ENCODE measurements at places on chromosomes 2 and 18.
A peak's percentile ranks its signal among the peaks of the same experiment; 100 is the strongest.

DNA sequence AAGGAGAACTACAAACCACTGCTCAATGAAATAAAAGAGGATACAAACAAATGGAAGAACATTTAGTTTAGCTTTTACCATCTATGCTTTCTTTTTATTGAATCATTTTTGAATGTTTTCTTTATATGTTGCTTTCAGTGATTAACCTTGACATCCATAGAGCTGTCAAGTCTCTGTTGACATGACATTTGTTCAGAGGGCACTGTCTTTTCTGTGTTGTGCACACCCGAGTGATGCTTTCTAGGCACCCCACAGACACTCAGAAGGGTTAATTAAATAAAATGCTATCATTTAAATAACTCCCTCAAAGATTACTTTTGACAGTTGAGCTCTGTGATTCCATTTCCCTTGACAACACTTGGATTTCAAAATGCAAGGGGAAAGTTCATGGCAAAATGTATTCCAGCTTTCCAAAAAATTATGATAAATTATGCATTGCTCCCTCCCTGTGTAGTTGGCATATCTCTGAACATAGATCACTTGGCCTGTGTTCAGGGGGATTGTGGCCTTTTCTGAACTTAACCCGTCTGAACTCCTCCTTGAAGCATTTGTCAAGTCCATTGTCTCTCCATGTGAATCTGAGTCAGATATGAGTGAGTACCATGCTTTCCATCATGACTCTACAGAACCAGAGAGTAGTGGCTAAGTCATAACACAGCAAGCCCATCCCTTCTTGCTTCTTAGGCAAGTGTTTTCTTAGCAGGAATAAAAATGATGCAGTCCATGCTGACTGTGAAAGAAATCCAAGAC lies 372.6 kb downstream of the RPRM start:
- DNase-seq = no peak

DNA sequence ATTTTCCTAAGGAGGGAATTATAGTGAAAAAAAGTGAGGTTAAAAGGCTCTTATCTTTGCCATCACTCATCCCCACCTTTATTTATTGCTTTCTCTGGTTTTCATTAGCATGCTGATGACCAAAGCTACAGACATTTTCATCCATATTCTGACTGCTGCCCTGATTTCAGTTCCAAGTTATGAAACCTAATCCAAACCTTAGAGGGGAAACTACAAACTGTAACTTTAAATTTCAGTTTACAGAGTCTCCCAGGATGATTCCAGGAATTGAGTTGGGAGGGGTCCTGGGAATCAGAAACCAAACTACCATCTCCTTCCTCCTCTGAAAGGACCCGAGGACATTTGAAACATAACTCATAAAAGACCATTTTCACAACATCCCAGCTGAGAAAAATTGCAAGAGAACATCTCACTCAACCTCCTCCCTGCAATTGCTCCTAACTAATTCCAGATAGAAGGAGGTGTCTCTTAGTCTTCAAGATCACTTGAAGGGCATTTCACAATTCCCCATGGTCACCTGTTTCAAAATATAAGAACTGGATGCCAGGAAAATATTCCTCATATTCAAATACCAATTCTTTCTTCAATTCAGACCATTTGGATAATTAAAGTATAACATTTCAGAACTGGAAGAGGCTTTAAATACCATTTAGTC lies 520.6 kb downstream of the TNS1 start:
- no peak for DNase-seq

DNA sequence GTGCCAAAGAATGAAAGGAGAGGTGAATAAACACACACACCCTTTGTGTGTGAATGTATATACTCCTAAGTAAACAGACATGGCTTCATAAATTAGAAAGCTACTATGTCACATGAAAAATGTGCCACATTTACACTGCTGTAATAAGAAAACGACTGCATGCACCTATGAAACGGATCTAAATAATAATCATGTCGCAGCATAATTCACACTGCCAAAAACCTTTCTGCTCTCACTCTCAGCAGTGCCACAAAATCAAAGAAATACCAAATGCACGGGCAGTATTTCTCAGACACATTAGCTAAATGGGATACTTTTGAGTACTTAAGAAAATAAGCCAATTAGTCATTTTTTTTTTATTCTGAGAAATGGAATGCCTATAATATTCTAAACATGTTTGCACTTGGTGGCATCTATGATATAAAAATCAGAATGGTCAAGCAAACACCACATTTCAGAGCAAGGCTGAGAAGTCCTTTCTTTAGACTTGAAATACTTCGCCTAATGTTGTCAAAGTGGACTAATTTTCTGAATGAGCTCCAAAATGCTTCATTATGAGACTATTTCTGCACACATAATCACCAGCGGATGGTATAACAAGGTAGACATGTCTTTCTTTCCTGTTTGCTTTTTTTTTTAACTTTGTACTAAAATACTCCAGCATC lies 6.6 kb downstream of the BCL11A start:
- no peak for DNase-seq

DNA sequence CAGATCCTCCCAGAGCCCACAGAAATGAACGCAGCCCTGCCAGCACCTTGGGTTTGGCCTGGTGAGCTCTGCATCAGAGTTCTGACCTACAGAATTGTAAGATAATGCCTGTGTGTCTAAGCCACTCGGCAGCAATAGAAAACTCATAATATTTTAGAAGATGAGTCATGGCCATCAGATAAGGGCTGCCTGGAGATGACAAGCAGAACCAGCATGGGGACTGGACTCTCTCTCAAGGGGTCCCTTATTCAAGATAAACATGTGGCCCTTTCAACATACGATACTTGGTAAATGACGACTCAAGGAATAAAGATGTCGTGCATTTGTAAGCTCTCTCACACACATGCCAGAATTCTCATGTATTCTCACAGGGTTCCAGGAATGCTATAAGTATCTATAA lies 8.5 kb upstream of the AGAP1 start:
- DNase-seq = no peak

DNA sequence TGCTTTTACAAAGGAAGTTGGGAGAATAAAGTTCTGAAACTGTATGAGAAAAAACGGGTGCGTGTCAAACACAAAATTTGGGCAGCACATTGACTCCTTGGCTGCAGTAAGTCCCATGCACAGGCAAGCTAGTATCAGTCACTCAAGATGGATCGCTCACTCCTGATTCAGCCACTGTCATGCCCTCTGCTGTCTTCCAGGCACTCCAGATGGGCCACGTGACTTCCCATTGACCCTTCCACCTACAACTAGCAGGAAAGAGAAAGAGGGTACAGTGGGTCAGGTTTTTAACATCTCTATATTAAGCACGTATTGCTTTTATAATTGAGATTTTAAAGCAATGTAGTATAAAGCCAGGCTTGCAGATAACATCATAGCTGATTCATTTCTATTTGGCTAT lies 8.6 kb downstream of the ARHGEF33 start:
- DNase-seq = no peak

DNA sequence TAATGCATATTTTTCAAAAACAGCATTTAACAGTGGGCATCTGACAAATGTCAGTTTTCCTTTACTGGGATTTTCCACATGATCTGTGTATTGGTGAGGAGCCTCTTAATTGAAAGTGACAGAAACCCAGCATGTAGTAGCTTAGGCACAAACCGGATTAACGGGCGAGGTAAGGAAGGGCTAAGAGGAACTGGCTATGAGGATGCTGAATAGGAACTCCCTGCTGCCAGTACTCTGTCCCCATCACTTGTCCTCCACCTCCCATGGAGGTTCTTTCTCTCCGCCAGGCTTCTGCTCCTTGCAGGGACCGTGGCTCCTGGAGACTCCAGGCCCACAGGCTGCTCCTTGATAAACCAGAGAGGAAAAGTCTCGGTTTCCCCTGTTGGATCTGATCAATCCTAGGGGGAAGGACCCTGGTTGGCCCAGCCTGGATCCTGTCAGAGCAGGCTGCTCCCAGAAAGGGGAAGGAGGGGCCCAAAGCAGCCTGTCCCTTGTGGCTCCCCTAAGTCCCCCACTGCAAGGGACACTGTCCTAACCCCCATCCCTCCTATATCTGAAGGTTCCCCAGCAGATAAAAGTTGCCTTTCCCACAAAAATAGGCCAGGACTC lies 10.3 kb downstream of the TEX44 start:
- DNase-seq = no peak

- DNase-seq = no peak
These were observed 337.4 kb downstream of the LPIN1 start for GRCh38 chr2:12083713-12084419.

GRCh38 chr2:39326644-39327043 lies 82.9 kb upstream of the CDKL4 start:
- no peak for DNase-seq

- no peak for DNase-seq
These were observed 147.6 kb upstream of the COPS8 start for GRCh38 chr2:236938126-236938525.

- DNase-seq = no peak
These were observed 93.5 kb downstream of the COPS8 start for GRCh38 chr2:237179161-237179560.

GRCh38 chr2:210626849-210627248 lies 70.5 kb downstream of the CPS1 start:
- DNase-seq = no peak

DNA sequence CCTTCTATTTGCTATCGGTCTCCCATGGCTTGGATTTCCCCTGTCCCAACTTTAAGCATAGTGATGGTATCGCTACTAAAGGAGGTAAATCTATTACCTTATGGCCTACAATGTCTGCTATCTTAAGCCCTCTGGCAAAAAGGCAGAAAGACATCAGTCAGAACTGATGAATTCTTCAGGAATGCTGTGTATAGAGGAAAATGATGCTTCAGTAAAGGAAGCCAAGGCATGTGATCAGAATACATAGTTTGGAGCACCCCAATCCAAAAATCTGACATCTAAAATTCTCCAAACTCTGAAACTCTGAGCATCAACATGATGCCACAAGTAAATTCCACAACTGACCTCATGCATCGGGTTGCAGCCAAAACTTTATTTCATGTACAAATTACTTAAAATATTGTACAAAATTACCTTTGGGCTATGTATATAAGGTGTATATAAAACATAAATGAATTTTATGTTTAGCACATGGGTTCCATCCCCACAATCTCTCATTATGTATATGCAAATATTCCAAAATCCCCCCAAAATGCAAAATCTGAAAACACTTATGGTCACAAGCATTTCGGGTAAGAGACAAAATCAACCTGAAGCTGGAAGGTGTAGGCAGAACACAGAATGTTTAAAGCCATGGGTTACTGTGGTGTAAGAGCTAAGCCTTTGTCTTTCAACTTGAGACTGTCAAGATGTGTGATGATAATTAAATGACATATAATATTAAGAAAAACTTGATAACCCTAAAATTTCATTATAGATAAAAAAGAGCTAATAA lies 66.2 kb downstream of the CUL3 start:
- no peak for DNase-seq

DNA sequence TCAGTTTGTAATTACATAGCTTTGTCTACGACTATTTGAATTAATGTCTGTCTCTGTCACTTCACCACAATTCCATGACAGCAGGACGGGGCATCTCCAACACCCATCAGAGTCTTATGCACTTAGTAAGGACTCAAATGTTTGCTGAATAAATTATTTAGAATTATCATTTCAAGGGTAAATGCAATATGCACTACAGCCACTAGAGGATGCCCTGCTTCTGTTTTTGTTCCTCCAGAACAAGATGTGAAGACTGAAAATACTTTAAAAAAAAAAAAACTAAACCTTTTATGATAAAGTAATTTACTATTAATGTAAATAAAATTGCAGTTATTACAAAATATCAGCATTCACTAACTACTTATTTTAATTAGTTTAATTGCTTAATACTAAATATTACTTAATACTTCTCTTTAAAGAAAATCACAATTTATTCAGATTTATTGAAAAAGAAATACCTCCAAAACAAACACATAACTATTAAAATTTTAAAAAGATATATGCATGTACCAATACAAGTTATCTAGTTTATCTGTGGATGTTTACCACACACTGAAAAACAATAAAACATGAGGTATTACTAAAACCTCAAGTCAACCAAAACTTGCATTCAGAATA lies 3.2 kb downstream of the PIGN start:
- DNase-seq = peak; percentile 58

DNA sequence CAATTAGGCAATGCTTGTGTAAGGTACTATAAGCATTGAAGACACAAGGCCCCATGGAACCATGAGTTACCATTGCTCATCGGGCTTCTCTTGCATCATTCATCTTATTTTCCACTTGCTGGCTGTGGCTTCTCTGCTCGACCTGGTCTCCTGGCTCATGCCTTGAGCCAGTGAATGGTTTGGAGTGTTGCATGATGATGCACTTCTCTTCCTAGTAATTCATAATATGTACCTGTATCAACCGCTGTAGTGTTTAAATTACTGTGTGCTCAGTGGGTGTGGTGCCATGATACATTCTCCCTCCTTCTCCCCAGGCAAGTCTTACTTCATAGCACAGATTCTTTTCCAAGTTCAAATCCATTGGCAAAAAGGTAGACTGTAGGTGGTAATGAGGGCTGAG lies 66.8 kb downstream of the ABCA12 start:
- no peak for DNase-seq

GRCh38 chr18:78724214-78724914 lies 255.3 kb upstream of the SALL3 start:
- no peak for DNase-seq

DNA sequence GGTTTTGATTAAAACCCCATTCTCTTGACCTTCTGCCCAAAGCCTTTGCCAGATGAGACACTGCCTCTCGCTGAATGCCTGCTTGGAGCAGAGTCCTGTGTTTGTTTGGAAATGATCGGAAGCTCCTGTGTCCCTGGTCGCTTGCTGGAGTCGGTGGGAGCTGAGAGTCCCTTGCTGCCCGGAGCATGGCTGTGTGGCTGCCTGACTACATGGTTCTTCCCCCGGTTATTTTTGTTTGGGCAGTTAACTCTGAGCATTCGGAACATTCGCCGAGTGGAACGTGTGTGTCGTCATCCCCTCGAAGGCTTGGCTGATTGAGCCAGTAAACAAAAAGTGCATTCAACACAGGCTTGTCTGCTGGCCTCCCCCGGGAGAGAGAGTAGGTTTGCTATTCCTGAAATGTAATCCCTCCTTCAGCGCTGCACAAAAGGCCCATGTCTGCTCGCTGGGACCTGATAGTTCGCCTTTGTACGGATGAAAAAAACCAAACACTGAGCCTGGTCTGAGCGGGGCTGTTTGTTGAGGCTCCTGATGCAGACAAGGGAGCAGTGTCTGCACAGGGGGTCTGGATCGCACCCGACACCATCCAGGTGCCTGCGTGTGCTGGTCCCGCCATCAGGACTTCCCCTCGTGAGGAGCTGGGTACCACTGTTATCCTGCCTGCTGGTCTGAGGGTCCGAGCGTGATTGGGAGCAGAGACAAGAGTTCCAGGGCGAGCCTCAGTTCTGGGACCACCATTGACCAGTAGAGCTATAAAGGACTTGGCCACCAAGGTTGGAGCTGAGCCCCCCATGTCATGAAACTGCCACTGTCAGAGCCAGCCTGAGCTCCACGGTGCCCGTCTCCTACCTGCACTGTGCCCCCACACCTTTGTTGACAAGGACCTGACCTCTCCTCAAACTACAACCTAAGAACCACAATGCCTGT lies 83.8 kb downstream of the AGAP1 start:
- DNase-seq = no peak

Measured in stimulated activated CD4-positive, alpha-beta T cell treated with anti-CD3 and anti-CD28 coated beads, Interleukin-2, amount 100 ng/mL, for 48 hours (primary cell).